ENCODE measurements at places on chromosomes 6 and 20.

DNA sequence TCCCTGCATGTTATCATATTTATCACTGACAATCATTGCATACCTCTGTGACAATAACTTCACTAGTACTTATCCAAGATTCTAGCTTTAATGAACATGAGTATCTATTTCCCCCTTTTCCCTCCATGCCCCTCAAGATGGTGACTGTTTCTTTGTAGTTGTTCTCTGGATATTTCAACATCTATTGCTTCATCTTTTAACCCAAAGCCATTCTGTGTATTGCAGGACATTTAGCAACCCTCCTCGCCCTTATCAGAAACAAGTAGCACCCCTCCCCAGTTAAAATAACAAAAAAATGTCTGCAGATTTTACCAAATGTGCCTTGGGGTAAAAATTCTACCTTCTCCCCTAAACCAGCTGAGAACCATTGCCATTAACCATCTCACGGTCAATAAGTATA lies 979.8 kb upstream of the MANEA start:
- no peak for DNase-seq

DNA sequence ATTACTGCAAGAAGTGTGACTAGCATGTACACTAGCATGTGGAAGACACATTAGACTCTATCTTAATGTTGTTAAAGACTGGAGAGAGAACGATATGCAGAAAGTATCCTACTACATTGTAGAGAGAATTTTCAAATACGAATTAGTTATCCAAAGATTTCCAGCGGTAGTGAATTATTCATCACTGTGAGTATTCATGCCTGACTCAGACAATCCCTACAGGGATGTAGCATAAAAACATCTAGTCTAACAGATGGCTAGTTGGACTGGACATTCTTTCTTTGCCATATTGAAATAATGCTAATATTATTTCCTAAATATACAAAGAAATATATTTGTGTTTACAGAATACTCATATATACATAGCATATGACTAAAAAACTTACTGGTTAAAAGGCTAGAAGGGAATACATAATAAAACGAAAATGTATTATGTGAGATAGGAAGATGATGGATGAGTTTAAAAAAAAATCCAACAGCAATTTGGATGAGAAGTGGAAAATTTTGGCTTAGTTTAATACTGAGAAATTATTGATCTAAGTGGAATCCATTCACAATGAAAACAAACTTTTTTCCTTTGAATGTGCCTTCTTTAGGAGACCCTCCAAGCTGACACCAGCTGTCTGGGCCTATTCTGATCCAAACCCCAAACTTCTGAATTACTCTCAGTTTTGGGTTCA lies 580.7 kb downstream of the RFPL4B start:
- DNase-seq, result no peak

- no peak for DNase-seq
Measured at GRCh38 chr6:113383701-113384100, 473.4 kb upstream of the MARCKS start.

GRCh38 chr20:4322499-4322898 lies 307.1 kb upstream of the RNF24 start:
- DNase-seq, result no peak

GRCh38 chr6:20610636-20611370 lies 76.5 kb downstream of the CDKAL1 start:
- DNase-seq, result no peak
